ENCODE measurements at places on chromosomes 6 and 20.

DNA sequence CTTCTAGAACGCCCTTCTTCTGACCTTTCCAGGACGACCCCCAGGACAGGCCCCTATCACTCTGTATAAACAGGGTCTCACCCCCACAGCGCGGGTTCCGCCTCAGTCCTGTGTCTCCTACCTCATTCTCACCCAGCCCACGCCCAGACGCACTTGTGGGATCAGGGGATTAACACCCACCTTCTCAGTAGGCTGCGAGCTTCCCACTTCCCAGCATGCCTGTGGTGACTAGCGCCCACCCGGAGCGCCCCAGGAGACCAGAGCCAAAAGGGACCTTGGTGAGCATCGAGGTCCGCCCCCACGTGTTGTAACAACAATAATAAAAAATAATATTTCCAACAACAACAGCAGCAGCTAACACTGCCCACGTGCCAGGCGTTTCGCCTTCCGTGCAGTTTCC, 40.9 kb upstream of the NOL4L start:
- no peak for DNase-seq

- DNase-seq = no peak
Observed at GRCh38 chr6:15313367-15313766, 67.5 kb downstream of the JARID2 start.

DNA sequence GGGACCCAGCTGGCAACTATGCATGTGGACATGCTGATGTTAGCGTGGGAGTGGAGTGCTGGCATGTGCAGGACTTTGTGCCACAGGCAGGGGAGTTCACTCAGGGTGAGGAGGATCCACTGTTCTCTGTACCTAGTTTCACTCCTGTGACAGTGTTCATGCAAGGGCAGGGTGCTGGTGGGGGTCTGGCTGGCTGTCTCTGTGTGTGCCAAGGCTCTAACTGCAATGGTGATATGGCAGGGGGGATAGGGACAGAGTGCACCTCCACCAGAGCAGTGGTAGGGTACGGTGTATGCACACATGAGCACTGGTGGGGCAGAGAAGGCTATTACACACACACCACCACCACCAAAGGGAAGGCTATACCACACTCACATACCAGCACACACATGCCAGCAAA, 210.2 kb upstream of the DEFB112 start:
- DNase-seq = no peak

GRCh38 chr6:46203391-46204177, 32.8 kb upstream of the ENPP5 start:
- no peak for DNase-seq

DNA sequence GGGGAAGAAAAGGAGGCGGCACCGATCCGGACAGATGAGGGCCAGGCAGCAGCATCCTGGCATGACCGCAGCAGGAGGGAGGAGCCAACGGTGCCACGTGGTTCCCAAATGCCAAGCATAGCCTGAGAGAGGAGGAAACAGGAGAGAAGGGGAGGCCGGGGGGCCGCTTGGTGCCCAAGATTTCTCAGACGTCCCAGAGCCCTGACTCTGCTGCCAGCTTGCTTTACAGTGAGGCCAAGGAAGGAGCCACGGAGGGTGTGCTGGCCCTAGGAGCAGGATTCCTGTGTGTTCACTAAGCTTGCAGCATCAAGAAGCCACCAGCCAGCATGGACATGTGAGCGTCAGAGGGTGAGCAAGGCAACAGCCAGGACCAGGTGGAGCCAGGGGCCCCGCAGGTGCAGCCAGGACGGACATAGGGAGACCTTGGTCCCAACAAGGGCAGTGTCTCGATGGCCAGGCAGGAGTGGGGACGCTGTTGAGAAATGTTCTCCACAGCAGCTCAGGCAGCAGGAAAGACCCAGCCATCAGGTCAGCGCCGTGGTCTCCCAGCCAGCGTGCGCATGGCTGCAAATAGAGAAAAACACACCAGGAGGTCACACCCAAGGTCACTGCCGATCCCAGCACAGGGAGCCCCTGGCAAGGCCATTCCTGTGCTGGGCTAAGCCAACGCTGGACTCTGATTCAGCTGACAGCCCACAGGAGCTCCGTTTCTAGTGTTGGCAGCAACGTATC, 143.7 kb downstream of the DLL1 start:
- DNase-seq = no peak

- DNase-seq = no peak
Observed at GRCh38 chr20:2817341-2817726, 1.2 kb downstream of the TMEM239 start.

DNA sequence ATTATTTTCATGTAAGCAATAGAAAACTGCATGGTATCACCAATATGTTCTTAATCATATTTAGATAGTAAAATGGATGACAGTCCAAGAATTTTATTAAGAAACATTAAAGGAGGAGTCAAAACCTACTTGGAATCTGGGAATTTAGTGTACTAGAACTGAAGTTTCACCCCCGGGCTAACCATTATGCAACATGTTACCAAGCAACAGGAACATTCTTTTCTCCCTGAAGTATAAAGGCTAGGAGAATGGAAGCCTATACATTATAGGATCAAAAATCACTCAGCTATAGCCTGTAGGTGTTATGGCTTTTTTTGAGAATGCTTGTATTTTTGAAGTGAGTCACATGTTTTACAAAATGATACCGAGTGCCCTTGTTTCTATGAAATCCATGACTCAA, 538.3 kb downstream of the GRIK2 start:
- no peak for DNase-seq

- DNase-seq = no peak
Observed at GRCh38 chr6:160013987-160014868, 45.3 kb downstream of the IGF2R start.

GRCh38 chr6:35181933-35182612, 31.7 kb upstream of the SCUBE3 start:
- DNase-seq = no peak

Data from cortex of kidney (tissue), 1 donor.